Activated naive CD8-positive, alpha-beta T cell treated with anti-CD3 and anti-CD28 coated beads, Interleukin-2, amount 50 U/mL, for 16 hours (primary cell): ENCODE measurements at places on chromosomes 6 and 20.
A peak's percentile ranks its signal among the peaks of the same experiment; 100 is the strongest.

GRCh38 chr6:68891419-68891818, 256.3 kb downstream of the ADGRB3 start:
- no peak for DNase-seq

DNA sequence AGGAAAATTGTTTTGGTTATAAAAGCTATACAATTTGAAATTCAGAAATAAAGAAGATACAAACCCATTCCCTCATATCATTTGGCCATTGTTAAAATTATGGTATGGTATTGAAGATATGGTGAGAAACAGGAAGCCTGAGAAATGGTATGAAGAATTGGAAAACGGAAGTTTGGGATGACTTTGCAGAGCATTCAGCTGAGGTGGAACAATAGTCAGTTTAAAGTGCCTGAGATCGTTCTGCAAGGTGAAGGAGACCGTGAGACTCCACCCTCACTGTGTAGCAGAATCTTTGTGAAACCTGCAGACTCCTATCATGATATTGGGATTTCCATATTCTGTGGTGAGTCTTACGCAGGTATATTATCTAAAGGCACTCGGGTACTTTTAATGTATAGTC, 97.3 kb downstream of the ADGRB3 start:
- DNase-seq: no peak

DNA sequence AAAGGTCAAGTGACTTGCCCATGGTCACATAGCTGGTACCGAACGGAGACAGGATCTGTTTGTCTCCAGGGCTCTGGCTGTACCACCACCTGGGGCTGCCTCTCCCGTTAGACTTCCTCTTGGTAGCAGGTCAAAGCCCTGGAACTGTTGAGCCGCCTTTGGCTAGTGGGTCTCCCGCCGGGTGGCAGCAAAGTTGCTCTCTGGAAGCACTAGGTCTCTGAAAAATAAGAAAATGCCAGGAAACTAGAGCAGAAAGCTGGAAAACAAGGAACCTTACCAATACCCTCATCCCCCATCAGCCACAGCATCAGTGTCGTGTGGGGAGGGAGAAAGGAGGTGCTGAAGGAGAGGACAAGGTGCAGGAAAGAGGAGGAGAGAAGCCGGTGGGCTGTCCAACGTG, 291.0 kb upstream of the SUPT3H start:
- DNase-seq: no peak

GRCh38 chr20:46289432-46289831, 18.9 kb downstream of the CDH22 start:
- no peak for DNase-seq

- no peak for DNase-seq
Observed at GRCh38 chr6:72941263-72941662, 284.0 kb downstream of the KHDC1L start.

DNA sequence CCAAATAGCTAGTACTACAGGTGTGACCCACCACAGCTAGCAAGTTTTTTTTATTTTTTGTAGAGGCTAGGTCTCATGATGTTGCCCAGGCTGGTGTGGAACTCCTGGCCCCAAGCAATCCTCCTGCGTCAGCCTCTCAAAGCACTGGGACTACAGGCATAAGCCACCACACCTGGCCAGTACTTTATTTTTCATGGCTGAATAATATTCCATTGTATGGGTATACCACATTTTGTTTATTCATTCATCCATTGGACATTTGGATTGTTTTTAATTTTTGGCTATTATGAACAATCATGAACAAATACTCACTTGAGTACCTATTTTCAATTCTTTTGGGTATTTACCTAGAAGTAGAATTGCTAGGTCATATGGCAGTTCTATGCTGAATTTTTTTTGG, 7.0 kb upstream of the NXT1 start:
- no peak for DNase-seq

- DNase-seq: peak; percentile 63
Observed at GRCh38 chr6:37791156-37791919, 28.2 kb upstream of the ZFAND3 start.

DNA sequence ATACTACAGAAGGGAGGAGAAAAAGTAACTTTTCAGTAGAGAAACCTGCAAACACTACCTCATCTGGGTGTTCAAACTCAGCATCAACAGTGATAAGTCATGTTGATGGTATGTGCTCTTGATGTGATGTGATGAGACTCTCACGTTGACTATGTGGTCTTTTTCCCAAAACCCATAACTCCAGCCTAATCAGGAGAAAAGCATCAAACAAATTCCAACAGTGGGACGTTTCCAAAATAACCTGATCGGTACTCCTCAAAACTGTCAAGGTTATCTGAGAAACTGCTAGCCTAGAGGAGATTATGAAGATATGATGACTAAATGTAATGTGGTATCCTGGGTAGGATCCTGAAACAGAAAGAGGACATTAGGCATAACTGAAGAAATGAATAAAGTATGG, 41.9 kb upstream of the TAB2 start:
- no peak for DNase-seq

GRCh38 chr6:148200781-148201180, 141.9 kb upstream of the SASH1 start:
- DNase-seq: no peak

GRCh38 chr6:7561153-7561964, 19.9 kb downstream of the DSP start:
- DNase-seq: no peak

GRCh38 chr20:46050444-46050843, 21.4 kb downstream of the SLC12A5 start:
- no peak for DNase-seq

- DNase-seq: no peak
Observed at GRCh38 chr6:75524322-75524972, 30.8 kb upstream of the FILIP1 start.

GRCh38 chr6:31157513-31158139, at the start of gene CCHCR1:
Gene CCHCR1, minus strand, starts transcription at chr6:31157802. Its CDS starts 202 bp downstream, at chr6:31157600.
- no peak for DNase-seq

GRCh38 chr6:21912151-21912832, 318.7 kb downstream of the SOX4 start:
- no peak for DNase-seq

- no peak for DNase-seq
Observed at GRCh38 chr20:13264907-13265306, 43.8 kb downstream of the ISM1 start.

- DNase-seq: no peak
Observed at GRCh38 chr20:58810116-58810878, 40.4 kb downstream of the GNAS-AS1 start.

GRCh38 chr6:129709196-129709768, 695 bp downstream of the ARHGAP18 start:
- DNase-seq: no peak

DNA sequence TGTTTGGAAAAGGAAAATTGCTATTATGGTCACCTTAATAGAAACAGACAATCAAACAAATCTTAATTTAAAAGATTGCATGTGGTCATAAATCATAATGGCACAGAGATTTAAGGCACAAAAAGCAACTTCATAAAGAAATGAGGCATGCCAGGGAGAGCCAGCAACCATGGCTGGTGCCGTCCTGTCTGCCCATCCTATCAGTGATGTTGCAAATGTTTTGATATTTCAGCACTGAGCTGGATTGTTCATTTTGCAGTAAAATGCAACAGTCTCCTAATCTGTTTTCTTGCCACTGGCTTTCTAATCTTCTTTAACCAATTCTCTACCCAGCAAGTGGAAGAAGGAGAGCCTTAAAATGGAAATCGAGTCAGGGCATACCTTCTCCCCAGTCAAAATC, 249.8 kb downstream of the SAMD5 start:
- DNase-seq: no peak

GRCh38 chr6:6820641-6821238, 232.2 kb downstream of the LY86 start:
- no peak for DNase-seq

- DNase-seq: no peak
Observed at GRCh38 chr6:92779746-92780145, 639.6 kb downstream of the EPHA7 start.

- DNase-seq: no peak
Observed at GRCh38 chr6:52552278-52552643, 24.6 kb downstream of the TRAM2 start.

- DNase-seq: no peak
Observed at GRCh38 chr6:13390658-13391057, 62.3 kb upstream of the TBC1D7 start.

- DNase-seq: no peak
Observed at GRCh38 chr6:63872233-63872632, 236.6 kb downstream of the PHF3 start.

DNA sequence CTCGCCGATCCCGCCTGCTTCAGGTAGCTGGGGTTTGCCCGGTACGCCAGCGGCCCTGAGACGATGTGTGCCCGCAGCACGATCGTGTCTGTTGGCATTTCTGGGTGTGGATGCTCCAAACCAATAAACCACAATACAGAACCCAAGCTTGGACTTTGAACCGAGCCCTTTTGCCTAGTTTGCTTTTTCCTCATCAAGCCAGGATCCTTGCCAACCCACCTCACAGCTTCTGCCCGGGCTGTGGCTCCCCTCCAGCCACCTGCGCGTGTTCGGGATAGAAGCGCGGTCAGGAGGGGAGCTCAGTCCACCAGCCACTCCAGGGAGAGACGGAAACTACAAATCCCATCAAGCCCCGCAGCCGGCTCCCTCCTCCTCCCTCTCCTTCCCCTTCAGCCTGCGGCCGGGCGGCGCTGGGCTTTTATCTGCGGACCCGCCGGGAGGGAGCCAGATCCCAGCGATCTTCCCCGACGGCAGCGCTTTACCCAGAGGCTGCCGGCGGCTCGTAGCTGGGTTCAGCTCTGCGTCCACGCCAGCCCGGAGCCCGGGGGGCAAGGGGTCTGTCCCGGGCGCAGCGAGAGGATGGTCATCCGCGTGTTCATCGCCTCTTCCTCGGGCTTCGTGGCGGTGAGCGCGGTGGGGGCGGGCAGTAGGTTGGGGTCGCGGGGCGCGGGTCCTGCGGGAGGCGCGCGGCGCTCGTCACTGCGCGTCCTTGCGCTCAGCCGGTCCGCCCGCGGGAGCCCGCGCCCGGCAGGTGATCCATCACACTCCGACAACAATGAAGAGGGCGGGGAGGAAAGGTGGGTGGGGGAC, at the start of gene SH3BGRL2:
SH3BGRL2 (plus strand) TSS at position 447 of the 810 bp plus-strand sequence; CDS start at position 580, 133 bp downstream.
- DNase-seq: no peak

DNA sequence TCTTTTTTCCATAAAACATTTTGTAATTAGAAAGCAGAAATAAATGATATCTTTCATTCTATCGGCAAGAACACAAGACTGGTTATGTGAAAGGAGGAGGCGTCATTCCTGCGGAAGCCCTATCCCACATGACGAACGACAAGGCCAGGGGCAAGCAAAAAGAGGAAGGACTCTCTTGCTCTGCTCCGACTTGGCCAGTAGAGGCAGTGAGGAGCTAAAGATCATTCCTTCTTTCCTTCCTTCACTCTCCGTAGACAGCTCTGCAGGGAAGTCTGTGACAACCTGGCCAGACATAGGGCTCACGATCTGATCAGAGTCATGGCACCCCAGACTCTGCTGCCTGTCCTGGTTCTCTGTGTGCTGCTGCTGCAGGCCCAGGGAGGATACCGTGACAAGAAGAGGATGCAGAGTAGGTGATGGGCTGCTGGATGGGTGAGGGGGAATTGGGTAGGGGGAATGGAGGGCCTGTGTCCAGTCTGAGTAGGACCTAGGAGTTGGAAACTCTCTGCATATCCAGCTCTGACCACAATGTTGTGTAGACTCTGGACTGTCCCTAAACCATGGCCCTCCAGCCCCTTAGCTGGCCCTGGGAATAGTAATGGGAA, at the start of gene WFDC10A:
WFDC10A (plus strand) TSS at position 244 of the 605 bp plus-strand sequence; CDS start at position 319, 75 bp downstream.
- DNase-seq: no peak

DNA sequence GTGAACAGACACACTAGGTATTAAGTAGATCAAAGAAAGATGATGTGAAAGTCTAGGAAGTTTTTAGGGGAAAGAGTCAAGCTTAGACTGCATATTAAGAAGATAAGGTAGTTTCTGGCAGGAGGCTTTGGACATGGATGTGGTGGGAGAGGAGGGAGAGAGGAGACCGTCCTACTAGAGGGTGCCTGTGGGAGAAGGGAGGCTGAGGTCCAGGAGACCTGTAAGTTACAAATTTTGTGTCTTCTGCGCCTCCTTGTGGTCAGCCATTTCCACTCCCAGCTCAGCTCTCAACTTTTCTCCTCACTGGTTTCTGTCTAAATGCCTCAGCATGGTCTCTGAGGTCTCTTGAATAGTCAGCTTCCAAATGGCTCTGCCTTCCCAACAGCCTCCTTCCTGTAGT, 193.5 kb downstream of the UNC5CL start:
- no peak for DNase-seq

DNA sequence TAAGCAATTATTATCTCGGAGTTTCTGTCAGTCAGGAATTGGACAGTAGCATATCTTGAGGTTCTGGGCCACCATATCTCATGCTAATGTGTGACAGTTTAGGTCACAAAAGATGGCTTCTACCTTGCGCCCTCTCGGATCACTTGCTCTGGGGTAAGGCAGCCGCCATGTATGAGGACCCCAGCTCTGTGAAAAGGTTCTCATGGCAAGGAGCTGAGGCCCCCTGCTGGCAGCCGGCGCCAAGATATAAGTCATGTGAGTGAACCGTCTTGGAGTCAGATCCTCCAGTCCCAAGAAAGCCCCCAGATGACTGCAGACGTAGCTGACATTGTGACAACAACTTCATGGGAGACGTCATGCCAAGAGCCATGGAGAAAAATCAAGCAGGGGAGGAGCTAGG, 670.8 kb downstream of the KIF16B start:
- no peak for DNase-seq

DNA sequence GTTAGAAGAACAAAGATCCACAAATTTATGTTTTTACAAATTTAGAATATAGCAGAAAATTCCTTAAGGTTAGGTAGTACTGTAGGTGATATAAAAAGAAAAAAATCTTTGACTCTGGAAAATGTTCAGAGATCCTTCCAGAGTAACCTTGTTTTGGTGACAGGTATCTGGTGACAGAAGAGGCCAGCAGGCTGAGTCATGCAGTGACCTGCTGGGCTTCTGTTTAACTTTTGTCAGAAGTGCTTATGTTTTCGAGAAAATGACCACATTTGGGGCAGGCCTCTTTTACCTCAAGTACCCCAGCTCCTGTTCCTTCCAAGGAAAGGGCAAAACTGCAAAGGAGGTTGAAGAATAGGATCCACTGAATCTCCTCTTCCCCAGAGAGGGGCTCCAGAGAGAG, 10.5 kb upstream of the CLDN20 start:
- no peak for DNase-seq

- DNase-seq: no peak
Observed at GRCh38 chr6:5206920-5207561, 53.7 kb downstream of the LYRM4 start.

- DNase-seq: no peak
Observed at GRCh38 chr6:167745670-167746389, 80.9 kb upstream of the AFDN start.

DNA sequence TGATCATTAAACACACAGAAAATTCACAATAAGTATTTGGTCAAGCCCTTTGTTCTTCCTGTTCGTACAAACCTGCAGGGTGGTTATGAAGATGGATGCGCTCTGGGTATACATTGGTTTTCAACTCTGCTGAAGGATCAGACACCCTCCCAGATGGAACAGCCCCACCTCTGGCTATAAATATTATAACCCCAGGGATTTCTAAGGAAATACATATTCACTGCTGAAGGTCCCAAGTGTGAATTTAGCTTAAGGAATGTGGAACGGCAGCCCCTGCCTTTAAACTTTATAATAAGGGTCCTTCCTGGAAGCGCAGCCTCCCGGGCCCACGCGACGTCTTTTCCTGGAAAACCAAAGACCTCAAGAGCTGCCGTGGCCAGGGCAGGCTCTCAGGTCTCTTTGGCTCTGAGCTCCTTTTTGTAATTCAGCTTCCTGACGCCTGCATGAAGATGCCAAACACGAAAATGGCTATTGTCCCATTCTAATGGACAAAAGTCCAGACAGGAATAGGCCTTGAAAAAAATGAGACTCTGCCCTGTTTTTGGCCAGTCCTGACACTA, 172.4 kb upstream of the SSTR4 start:
- DNase-seq: no peak
